ENCODE measurements at places on chromosomes 13 and 19. TPM values are rescaled to one million over a fixed set of nuclear protein-coding genes. Genes with fewer than 3 reads are reported as not detected.
A peak's percentile ranks its signal among the peaks of the same experiment; 100 is the strongest.

DNA sequence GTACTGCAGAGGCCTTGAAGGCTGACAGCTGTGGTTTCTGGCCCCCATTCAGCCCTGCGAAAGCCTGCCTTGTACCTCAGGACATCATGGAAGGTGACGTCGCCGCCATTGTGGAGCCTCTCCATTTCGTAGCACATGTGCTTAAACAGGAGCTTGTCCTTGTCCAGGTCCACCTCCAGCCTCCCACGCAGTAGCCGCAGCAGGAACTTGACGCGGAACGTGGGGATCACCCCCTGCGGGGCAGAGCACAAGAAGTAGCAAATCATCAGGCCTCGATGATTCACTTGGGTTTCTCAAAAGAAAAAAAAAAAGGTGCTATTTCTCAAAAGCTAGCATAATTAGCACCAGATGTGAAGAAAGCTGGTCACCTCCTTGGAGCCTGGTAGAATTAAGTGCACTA, 351.0 kb downstream of the NALCN start:
- DNase-seq = no peak

GRCh38 chr19:28686756-28687155, 526.2 kb downstream of the UQCRFS1 start:
- no peak for DNase-seq

GRCh38 chr13:19071161-19071936, 110.3 kb downstream of the TUBA3C start:
- no peak for DNase-seq

GRCh38 chr19:13054626-13055212, 47.9 kb downstream of the LYL1 start:
- DNase-seq = no peak

GRCh38 chr13:84658491-84659358, 776.5 kb upstream of the SLITRK1 start:
- DNase-seq = no peak

DNA sequence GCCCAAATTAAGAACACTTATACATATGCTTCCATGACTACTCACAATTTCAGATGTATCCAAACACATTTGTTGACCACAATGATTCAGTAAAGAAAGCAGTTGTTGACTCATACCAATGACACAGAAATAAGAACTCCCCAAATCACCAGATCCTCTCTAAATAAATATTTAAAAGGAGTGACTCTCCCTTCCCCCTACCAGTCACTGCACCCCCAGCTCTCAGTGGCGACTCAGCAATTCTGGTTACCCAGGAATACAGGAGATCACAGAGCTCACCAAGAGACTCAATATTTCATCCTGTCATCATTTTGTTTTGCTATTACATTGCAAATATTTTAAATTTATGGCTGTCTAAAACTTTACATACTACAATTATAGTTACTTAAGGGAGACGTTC, 131.5 kb downstream of the RGCC start:
- DNase-seq = no peak

DNA sequence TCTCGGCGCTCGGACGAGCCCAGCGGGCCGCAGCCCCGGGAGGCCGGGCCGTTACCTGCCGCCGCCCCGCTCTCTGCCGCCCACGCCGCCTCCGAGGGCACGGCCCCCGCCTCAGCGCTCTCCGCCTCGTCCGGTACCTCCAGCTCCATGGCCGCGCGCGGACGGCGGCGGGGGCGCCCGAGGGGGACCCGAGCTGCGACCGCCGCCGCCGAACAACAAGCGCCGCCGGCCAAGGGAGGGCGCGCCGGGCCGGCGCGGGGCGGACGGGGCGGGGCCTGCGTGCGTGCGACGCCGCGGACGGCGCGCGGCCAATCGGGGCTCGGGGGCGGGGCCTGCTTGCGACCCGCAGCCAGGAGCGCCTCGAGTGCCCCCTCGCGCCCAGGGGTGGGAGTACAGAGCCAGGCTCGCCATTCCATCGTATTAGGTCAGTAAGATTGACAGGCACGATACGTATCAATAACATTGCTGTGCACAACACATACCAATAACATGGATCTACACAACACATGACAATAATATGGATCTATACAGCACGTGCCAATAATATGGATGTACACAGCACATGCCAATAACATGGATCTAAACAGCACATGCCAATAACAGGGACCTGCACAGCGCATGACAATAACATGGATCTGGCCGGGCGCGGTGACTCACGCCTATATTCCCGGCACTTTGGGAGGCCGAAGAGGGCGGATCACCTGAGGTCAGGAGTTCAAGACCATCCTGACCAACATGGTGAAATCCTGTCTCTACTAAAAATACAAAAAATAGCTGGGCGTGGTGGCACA, at the start of gene PIP5K1C:
Gene PIP5K1C (minus strand): TSS at position 227 of the 791 bp plus-strand sequence. CDS start 78 bp downstream, at position 149.
- peak; percentile 97 for DNase-seq

DNA sequence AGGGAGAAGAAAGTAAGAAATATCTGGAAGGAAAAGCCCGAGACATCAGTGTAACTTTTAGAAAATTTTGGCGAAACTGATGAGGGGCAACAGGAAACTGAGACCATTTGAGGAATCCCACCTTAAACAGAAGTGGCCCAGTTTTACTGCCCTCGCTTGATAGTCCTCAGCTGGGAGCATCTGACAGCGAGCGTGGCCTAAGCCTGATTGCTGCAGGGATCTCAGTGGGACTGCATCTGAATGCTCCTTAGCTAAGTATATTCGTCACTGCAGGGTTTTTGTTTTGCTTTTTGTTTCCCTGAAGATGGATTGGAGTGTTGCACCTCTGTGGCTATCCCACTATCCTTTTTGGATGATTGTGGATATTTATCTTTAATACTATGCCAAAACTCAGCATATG, 262.7 kb upstream of the KLHL1 start:
- DNase-seq = no peak

GRCh38 chr19:47040869-47041268, 7.6 kb downstream of the TMEM160 start:
- DNase-seq = no peak

GRCh38 chr13:63024458-63024857, 1608.8 kb upstream of the PCDH20 start:
- no peak for DNase-seq

- DNase-seq = no peak
Measured at GRCh38 chr13:93603043-93603442, 376.4 kb downstream of the GPC6 start.

GRCh38 chr19:6773323-6773931, 919 bp downstream of the VAV1 start:
- no peak for DNase-seq

GRCh38 chr19:34104096-34104495, 68.2 kb upstream of the LSM14A start:
- DNase-seq = no peak

DNA sequence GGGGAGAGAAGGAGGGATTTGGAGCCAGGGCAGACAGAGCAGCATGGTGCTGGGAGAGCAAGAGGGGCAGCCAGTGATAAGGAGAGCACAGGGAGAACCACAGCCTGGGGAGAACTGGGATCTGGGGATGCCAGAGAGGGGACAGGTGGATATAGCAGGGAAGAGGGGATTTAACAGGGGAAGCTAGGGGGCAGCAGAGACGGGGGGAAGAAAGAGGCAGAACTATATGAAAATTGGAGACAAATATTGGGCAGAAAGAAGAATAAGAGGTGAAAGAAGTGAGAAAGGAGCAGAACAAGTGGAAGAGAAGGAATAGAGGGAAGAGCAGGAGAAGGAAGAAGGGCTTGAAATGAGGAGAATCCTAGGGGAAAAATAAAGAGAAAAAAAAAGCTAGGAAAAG, 6.5 kb upstream of the ZNF528 start:
- no peak for DNase-seq

DNA sequence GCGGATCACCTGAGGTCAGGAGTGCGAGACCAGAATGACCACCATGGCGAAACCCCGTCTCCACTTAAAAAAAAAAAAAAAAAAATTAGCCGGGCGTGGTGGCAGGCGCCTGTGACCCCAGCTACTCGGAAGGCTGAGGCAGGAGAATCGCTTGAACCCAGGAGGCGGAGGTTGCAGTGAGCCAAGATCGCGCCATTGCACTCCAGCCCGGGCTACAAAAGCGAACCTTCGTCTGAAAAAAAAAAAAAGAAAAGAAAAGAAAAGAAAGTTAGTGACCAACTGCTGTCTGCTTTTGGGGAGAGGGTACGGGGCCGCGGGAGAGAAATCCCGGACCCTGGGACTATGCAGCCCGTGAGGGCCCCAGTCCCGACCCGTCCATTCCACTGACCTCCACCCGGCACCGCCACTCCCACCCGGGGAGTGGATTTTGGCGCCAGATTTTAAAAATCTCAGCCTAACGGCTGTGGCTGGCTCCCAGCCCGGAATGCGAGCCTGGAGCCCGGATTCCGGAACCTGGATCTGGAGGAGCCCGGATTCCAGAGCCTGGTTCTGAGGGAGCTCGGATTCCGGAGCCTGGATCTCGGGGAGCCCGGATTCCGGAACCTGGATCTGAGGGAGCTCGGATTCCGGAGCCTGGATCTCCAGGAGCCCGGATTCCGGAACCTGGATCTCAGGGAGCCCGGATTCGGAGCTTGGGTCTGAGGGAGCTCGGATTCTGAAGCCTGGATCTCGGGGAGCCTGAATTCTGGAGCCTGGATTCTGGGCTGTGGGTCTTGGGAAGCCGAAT, 6.1 kb upstream of the LMNB2 start:
- peak; percentile 87 for DNase-seq

GRCh38 chr13:75635828-75636435, at the start of gene LMO7:
LMO7 (plus strand) TSS chr13:75636330; CDS start chr13:75636658, 328 bp downstream.
- DNase-seq = peak; percentile 8

- DNase-seq = no peak
Measured at GRCh38 chr13:44646044-44646443, 69.9 kb upstream of the TSC22D1 start.

DNA sequence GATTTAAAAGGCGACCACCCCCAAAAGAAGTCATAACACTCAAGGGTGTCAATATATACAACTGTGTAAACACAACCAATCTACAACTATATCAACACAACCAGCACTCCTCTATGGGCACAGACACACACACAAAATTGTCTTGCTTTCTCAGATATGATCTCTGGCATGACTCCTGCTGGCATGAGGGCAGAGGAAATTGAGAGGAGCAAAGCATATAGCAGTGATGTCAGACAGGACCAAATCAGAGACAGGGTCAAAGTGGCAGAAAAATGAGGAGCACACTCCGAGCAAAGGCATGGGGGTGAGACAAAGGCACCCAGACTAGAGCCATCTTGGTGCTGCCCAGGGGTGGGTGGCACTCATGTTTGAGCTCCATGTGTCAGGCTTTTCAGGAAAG, 9.6 kb downstream of the IRGQ start:
- no peak for DNase-seq

DNA sequence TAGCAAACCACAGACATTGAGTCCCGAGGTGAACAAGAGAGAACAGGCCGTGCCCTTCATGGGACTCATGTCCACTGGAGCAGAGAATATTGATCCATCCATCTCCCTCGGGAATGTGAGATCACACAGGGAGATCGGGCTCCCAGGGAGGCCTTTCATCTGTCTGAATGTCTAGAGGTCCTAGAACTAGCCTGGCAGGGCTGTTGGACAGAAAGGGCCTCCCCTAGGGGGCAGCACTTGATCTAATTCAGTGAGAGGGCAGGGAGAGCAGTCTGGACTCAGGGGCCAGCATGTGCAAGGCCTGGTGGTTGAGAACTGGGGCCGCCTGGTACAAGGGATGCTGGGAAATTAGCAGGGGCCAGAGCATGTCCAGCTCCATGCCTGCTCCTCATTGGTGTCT, 4.3 kb downstream of the RUVBL2 start:
- no peak for DNase-seq

GRCh38 chr19:50268041-50268440, 61.1 kb downstream of the KCNC3 start:
- DNase-seq = no peak

DNA sequence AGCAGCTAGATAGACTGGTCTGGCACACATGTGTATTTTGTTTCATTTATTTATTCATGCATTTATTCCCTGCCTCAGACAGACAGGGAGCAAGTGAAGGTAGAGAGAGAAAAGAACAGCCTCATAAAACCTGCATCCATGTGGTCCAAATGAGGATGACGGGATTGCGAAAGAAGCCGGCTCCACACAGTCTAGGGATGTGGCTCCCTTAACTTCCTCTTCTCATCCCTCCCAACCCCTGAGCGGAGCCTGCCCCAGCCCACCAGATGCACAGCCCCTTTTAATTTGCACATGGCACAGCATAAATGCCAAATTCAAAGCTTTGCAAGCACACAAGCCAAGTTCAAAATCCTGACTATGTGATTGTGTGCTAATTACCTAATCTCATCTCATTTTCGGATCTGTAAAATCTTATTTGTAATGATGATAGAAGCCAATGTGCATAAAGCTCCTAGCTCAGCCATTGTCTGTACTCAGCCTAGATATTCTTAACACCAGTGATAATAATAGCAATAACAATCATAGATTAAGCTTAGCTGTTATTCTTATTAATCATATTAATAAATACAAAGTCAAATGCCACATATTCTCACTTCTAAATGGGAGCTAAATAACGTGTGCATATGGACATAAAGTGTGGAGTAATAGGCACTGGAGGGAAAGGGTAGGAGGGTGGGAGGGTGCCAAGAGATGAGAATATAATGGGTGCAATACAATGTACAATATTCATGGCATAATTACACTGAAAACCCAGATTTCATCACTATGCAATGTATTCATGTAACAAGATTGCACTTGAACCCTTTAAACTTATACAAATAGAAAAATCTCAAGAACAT, 156.3 kb downstream of the DCT start:
- DNase-seq = no peak

The LILRB2 gene
- total RNA-seq = 0.27 TPM

The CXCL17 gene
- not detected for total RNA-seq

The VSIG10L gene
- 1.5 TPM for total RNA-seq

The TMIGD2 gene
- 0.27 TPM for total RNA-seq

The TNNI3 gene
- 0.36 TPM for total RNA-seq

The MAG gene
- total RNA-seq = 0.91 TPM

The GNG8 gene
- total RNA-seq = not detected

The DNASE2 gene
- 6.3 TPM for total RNA-seq

The INSR gene
- 51.6 TPM for total RNA-seq

Measured in cerebellum (tissue), 4 donors.